ENCODE measurements at places on chromosomes 4 and X. TPM values are rescaled to one million over a fixed set of nuclear protein-coding genes. Genes with fewer than 3 reads are reported as not detected.

Gene BCLAF3
- total RNA-seq, result 6.9 TPM

Gene PCDH7
- 9.0 TPM for total RNA-seq

Gene SYTL5
- 1.5 TPM for total RNA-seq

Gene TCEAL1
- 37.5 TPM for total RNA-seq

Gene CDKL2
- 2.3 TPM for total RNA-seq

Gene SULT1E1
- total RNA-seq, result not detected

Gene FRMPD4
- total RNA-seq, result 0.50 TPM

Gene LDB2
- 40.6 TPM for total RNA-seq

DNA sequence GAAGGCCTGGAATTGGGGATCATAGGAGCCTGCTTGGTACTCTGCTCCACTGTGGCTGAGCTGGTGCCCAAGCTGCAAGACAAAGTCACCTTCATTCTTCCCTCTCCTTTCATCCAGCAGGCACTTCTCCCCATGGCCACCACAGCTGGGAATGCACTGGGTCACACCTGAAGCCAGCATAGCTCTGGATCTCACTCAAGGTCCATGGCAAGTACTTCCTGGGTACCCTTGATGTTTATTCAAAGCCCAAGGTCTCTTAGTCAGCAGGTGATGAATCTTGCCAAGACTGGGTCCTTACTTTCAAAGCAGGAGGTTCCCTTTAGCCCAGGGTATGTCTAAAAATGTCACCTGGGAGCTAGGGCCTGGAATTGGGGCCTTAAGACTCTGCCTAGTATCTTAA, 4.9 kb upstream of the SLC4A4 start:
- H3K36me3 ChIP-seq, result peaks cover 2% of the 10 kb centered on the region
- no peak overlapping the region for H3K27ac ChIP-seq
- no peaks in the 10 kb centered on the region for H3K27me3 ChIP-seq
- no peak overlapping the region for H3K4me3 ChIP-seq

DNA sequence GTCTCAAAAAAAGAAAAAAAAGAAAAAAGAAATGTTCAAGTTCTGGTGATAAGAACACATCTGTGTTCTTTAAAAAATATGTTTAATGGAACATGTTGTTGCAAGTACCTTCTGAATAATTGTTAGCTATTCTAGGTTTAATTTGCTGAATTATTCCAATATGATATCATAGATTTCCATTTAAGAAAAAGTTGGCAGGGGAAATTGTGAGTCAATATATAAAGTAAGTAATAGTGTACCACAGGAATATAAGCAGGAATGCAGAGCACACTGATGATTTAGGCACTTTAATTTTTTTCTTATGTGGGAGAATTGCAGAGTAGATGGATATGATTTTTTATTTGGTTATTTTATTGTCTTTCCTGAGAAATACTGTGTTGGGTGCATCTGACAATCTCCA, 190.7 kb downstream of the RPA4 start:
- H3K4me1 ChIP-seq, result no peaks in the 10 kb centered on the region
- no peaks in the 10 kb centered on the region for H3K27me3 ChIP-seq
- no peak overlapping the region for H3K27ac ChIP-seq
- H3K36me3 ChIP-seq, result no peaks in the 10 kb centered on the region

DNA sequence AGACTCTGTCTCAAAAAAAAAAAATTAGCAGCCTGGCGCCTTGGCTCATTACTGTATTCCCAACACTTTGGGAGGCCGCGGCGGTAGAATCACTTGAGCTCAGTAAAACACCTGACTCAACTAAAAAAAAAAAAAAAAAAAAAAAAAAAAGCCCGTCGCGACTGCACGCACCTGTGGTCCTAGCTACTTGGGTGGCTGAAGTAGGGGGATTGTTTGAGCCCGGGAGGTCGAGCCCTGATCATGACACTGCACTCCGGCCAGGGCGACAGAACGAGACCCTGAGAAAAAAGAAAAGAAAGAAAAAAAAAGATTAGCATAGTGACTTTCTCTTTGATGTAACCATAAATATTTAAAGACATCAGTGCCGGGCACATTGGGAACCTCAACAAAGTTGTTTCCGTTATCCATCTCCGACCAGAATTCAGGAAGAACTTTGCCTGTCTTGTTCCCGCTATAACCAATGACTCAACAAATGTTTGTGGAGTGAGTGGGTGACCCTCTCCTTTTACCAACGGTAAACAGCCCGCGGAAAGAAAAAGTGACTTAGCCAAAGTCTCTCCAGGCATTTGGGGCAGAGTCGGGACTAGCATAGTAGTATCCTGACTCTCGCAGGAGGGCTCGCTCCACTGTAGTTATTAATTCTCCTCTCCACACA, 553 bp upstream of the MED28 start:
- H3K36me3 ChIP-seq, result peaks cover 2% of the 10 kb centered on the region
- peak overlapping the region; percentile 97 for H3K27ac ChIP-seq
- peak; percentile 82 for DNase-seq
- H3K4me3 ChIP-seq, result peak overlapping the region; percentile 98

- H3K36me3 ChIP-seq, result no peaks in the 10 kb centered on the region
- peak; percentile 88 for DNase-seq
- no peak overlapping the region for H3K27ac ChIP-seq
These were observed 391.5 kb upstream of the IGFBP7 start for GRCh38 chr4:57501720-57502119.

DNA sequence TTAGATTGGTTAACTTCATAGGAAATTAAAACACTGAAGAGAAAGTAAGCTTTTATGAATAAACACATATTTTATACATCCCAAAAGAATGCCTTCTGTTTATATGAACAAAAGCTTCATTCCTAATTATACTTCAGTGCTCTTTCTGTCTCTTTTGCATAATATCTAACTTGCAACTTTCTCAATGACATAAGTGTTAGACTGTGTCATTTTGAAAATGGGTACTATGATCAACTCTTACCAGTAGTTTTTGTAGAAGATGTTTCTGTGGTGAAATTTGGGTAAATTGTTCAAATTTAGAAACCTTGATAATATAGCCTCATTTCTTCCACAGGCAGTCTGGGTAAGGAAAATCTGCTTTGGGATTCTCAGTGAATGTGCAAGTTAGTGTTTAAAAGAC, 991.4 kb downstream of the CCSER1 start:
- no peaks in the 10 kb centered on the region for H3K27me3 ChIP-seq
- no peak overlapping the region for H3K27ac ChIP-seq
- H3K36me3 ChIP-seq, result no peaks in the 10 kb centered on the region
- no peak for DNase-seq
- H3K4me1 ChIP-seq, result no peaks in the 10 kb centered on the region

DNA sequence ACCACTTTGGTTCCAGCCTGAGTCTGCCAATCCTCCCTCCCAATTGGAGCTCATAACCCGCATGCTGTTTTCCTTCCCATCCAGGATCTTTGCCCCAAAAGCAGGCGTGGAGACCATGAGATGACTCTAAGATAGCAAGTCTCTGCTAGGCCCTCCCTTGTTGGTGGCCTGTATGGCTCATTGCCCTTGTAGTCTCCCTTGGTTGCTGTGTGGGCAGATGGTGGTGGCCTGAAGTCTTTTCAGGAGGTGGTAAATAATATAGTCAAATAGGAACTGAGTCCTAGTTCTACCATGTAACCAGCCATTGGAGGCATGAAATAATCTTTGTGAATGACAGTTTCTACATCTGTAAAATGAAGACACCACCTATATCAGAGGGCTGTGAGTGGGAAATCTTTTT, 1.2 kb downstream of the ATP6AP1 start:
- H3K27me3 ChIP-seq, result no peaks in the 10 kb centered on the region
- DNase-seq, result no peak
- peaks cover 3% of the 10 kb centered on the region for H3K36me3 ChIP-seq

GRCh38 chrX:130330706-130331105, 9.0 kb upstream of the SLC25A14 start:
- peak; percentile 47 for DNase-seq
- no peaks in the 10 kb centered on the region for H3K36me3 ChIP-seq
- H3K27me3 ChIP-seq, result no peaks in the 10 kb centered on the region
- H3K4me1 ChIP-seq, result no peaks in the 10 kb centered on the region
- no peak overlapping the region for H3K27ac ChIP-seq
- no peak overlapping the region for H3K4me3 ChIP-seq

DNA sequence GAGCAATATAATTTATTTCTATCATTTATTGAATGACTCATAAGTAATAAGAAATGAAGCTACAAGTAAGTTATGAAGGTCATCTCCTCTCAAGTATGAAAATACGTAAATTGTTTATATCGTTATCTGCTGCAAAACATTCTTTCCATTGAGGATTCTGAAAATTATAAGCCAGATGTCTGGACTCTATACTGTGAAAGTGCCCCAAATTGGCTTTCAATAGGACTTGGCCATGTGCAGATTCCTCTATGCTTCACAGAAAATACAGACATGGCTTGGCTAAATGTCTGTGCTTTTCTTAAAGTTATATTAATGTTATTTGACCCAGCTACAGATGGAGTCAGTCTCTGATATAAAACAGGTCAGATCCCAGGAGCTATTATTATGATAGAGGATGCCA, 2109.9 kb upstream of the AGA start:
- no peak for DNase-seq
- no peaks in the 10 kb centered on the region for H3K4me1 ChIP-seq
- no peaks in the 10 kb centered on the region for H3K36me3 ChIP-seq
- no peak overlapping the region for H3K4me3 ChIP-seq
- no peaks in the 10 kb centered on the region for H3K27me3 ChIP-seq
- H3K27ac ChIP-seq, result no peak overlapping the region

DNA sequence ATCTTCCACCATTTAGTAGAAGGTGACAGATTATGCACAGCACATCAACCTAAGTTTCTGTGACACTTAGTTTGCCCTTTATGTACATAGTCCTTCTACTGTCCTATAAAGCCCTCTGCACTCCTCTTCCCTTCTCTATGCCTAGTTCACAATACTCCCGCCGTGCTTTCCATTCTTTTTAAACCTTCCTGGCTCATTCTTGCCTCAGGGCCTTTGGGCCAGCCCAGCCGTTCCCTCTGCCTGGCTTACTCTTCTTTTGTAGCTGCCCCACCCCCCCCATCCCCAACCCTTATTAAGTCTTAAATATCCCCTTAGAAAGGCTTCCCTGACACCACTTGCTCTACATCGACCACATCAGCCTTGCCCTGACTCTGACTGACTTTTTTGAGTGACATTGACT, 33.0 kb downstream of the SGMS2 start:
- H3K4me3 ChIP-seq, result no peak overlapping the region
- H3K36me3 ChIP-seq, result no peaks in the 10 kb centered on the region
- H3K27me3 ChIP-seq, result no peaks in the 10 kb centered on the region
- H3K27ac ChIP-seq, result no peak overlapping the region
- DNase-seq, result no peak
